ENCODE measurements at places on chromosomes 7 and 10. TPM values are rescaled to one million over a fixed set of nuclear protein-coding genes. Genes with fewer than 3 reads are reported as not detected.

HPSE2 gene
- total RNA-seq, result 0.28 TPM

CALML3 gene
- total RNA-seq, result not detected

TDRD1 gene
- total RNA-seq, result 0.08 TPM

TBATA gene
- total RNA-seq, result not detected

HNRNPA2B1 gene
- 653 TPM for total RNA-seq

SPDYE11 gene
- total RNA-seq, result not detected

MSMB gene
- not detected for total RNA-seq

NEURL1 gene
- total RNA-seq, result 1.6 TPM

CPA2 gene
- total RNA-seq, result not detected

MAGI2 gene
- 0.19 TPM for total RNA-seq

SPDYE8 gene
- not detected for total RNA-seq

CC2D2B gene
- not detected for total RNA-seq

SEMA3A gene
- total RNA-seq, result 3.3 TPM

ATE1 gene
- total RNA-seq, result 21.9 TPM

AEBP1 gene
- total RNA-seq, result 22.0 TPM

CDNF gene
- total RNA-seq, result 0.82 TPM

CLCN1 gene
- total RNA-seq, result not detected

PTPRN2 gene
- total RNA-seq, result 4.5 TPM

RNF32 gene
- 0.97 TPM for total RNA-seq

AGR3 gene
- not detected for total RNA-seq

TCF7L2 gene
- 1.9 TPM for total RNA-seq

ANKRD26 gene
- total RNA-seq, result 13.0 TPM

PCBD1 gene
- total RNA-seq, result 23.5 TPM

OR13A1 gene
- total RNA-seq, result 0.23 TPM

C10orf88 gene
- total RNA-seq, result 15.3 TPM

SEC61G gene
- total RNA-seq, result 96.0 TPM

PPP1R3A gene
- not detected for total RNA-seq

NKX1-2 gene
- total RNA-seq, result not detected

NSUN6 gene
- total RNA-seq, result 23.2 TPM

CSGALNACT2 gene
- total RNA-seq, result 37.2 TPM
